ENCODE measurements at places on chromosomes 2 and 18. TPM values are rescaled to one million over a fixed set of nuclear protein-coding genes. Genes with fewer than 3 reads are reported as not detected.

GRCh38 chr2:33316328-33316727 is 160.1 kb upstream of the RASGRP3 start:
- DNase-seq = no peak

Gene C2orf72
- 1.1 TPM for total RNA-seq

Gene TRPM8
- total RNA-seq = not detected

GRCh38 chr2:174704642-174705041 is 59.6 kb downstream of the CHRNA1 start:
- DNase-seq = no peak

DNA sequence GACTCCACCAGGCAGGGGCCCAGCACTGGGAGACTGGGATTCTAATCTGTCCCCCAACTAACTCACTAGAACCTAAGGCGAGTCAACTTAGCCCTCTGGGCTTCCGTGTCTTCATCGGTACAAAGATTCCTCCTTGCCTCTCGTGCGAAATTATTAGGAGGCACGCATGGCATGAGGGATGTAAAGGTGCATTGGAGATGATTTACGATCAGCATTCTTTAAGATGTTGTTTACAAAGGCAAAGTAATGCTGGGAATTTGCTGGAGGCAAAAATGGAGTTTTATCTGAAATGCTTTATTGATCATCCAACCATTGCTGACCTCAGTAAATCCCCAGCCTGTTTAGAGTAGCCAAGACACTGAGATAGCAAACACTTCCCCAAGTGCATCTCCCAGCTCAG is 171.8 kb upstream of the KLHL29 start:
- DNase-seq = no peak

Measured in left lung (tissue), 14 donors.